ENCODE measurements at places on chromosomes 16 and 17.

- DNase-seq = no peak
Observed at GRCh38 chr17:3610523-3610922, 1.3 kb upstream of the TRPV1 start.

DNA sequence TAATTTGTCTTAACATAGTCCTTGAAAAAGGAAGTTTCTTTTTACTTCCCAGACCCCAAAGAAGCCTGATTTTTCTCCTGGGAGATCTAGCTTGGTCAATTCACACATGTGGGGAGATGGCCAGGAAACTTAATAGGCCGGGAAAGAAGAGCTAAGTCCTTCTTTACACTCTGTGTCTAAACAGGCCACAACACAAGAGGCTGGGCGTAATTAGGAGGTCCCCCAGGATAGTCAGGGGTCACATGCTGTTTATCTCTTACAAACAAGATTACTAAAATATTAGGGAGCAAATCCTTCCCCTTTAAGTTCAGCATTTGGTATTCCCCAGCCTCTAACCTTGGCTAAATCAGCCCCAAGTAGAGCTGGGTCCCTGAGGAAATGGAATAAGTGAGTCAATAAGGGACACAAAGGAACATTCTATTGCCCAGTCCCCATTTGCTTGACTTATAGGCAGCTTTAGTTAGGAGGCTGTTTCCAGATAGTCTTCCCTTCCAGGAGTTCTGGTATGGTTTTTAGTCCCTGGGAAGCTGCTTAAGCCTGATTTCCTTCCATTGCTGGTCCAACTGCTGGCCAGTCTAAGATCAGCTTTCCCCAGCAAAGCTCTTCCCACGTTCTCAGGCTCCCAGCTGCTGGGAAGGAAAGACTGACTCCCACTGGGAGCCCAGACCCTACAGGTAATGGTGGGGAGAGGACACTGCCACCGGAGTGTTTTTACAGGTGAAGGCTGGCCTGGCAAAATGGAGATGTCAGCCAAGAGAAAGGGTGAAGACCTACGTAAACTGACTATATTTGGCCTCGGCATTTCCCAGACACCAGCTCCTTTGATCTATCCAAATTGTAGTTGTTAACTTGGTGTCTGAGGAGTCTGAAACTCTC is 14.1 kb upstream of the HOXB9 start:
- DNase-seq = no peak

- no peak for DNase-seq
Observed at GRCh38 chr17:15154618-15155017, 110.5 kb downstream of the PMP22 start.

- no peak for DNase-seq
Observed at GRCh38 chr17:54906683-54907082, 6.0 kb downstream of the TOM1L1 start.

DNA sequence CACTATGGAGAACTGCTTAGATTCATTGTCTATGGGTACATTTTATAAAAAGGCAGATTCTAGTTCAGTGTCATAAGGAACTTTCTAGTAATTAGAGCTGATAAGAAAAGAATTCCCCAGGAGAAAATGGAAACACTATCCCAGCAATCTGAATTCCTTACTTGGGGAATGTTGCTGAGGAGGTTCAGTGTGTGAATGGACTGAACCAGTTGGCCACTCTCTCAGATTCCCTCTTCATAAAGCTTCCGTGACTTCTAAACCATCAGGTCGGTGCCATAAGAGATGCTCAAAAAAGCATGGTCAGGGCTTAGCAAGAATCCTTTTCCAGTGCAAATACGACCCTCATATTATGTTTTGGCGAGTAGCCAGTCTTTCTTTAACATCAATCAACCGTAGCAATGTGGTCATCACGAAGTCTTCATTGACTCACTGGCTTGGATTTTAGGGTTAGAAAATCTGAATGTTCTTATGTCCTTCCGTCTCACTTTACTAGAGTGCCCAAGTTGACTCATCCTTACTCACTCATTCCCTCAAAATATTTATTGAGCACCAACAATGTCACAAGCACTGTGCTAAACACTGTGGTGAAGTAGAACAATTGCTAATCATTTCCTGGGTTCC is 102.7 kb upstream of the HLF start:
- no peak for DNase-seq

DNA sequence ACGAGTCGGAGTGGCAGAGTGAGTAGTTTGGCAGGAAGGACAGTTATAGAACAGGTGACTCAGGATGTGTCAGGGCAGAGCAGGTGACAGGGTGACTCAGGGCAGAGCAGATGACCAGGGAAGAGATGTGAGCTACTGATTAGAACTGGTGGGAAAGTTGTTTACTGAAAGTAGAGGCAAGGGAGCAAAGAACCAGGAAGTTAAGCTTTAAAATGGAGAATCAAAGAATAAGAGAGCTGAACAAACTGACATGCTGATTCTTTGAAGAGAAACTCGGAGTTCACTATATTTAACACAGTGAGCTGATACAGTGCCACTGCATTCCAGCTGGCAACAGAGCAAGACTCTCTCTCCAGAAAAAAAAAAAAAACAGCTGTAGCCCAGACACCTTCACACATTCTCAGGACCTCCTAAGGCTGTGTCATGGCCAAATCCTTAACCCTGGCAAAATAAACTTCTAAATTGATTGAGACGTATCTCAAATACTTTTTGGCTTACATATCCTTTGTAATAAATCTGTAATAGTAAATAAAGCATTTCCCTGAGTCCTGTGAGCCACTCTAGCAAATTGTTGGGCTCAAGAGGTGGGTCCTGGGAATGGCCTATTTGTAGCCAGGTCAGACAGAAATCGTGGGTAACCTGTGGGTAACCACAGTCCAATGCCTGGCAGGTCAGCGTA is 12.3 kb upstream of the UBE2I start:
- DNase-seq = no peak

DNA sequence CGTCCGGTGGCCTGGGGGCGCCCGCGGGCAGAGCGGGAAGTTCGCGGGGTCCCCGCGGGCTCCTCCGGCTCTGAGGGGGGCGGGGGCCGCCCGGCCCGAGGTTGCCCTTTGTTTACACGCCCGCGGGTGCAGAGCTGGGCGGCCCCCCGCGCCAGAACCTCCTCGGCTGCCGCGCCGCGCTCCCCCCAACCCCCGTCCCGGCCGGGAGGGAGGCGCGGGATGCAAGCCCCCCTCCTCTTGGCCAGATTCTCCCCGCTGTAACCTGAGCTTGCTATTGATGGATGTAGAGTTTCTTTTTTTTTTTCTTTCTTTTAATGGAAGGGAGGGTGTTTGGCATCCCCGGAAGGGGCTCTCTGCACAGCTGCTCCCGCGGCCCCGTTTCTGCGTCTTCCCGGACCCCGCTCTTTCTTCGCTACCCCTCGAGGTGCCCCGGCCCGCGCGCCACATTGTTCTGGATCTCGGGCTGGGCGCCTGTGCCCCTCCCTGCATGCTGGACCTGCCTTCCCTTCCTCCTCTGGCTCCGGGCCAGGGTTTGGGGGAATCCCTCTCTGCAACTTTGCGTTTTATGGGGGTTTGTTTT is 646 bp downstream of the CBX2 start:
- DNase-seq = peak; percentile 29

DNA sequence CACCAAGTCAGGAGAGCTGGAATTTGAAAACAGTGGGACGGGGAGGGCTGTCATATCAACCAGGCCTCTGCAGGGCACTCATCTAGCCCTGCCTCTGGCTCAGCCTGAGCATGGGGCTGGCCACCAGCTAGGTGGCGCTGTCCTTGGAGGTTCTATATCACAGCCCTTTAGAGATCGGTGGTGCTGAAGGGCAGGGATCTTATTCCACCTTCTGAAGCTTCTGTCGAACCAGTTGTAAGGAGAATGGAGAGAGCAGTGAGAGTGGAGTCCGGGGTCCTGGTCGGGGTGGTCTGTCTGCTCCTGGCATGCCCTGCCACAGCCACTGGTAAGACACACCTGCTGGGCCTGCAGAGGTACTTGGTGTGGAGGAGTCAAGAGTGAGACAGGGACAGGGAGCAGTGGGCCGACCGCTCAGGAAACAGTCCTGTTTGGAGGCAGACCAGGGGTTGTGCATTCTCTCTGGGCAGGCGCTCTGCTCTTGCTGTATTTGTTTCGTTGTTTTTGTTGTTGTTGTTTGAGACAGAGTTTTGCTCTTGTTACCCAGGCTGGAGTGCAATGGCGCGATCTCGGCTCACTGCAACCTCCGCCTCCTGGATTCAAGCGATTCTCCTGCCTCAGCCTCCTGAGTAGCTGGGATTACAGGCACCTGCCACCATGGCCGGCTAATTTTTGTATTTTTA is at the start of gene CES3:
TSS of gene CES3 (plus strand) at position 202 of the 680 bp plus-strand sequence. CDS start at position 244, 42 bp downstream.
- peak; percentile 71 for DNase-seq

- no peak for DNase-seq
Observed at GRCh38 chr16:17780181-17780580, 309.4 kb upstream of the XYLT1 start.

- no peak for DNase-seq
Observed at GRCh38 chr17:409308-409847, 56.8 kb upstream of the RPH3AL start.

DNA sequence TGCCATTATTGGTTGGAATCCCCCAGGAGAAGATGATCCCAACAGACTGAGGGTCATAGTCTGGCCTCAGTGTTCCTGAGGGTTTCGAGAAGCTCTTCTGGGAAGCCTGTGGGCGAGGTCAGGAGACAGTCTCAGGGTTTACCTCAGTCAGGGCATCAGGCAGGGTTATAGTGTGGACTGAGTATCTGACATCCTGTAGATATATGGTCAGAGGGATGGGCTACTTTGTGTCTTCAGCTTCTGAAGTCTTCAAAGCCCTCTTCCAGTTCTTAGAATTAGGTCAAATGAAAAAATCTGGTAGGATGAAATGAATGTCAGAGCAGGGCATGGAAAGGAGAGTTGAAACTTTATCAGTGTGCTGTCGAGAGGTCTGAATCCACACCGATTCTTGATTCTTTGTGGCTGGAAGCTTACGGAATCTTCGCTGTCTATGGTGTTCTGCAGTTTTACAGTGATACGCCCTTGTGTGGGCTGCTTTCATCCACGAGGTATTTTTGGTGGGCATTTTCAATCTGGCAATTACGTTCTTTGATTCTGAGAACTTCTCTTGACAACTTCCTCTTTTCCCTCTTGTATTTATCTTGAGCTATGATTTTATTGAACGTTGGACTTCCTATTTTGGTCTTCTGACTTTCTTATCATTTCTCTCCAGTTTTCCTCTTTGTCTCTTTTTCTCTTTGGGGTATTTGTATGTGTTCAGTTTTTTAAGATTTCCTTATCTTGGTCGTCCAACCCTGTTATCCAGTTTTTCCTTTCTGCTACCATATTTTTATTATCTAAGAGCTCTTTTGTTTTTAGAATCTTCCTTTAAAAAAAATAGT is 30.4 kb downstream of the BPTF start:
- no peak for DNase-seq

GRCh38 chr17:28746611-28747050 is 2.8 kb downstream of the TRAF4 start:
- no peak for DNase-seq

GRCh38 chr17:62653826-62654761 is 26.6 kb downstream of the MRC2 start:
- peak; percentile 32 for DNase-seq

DNA sequence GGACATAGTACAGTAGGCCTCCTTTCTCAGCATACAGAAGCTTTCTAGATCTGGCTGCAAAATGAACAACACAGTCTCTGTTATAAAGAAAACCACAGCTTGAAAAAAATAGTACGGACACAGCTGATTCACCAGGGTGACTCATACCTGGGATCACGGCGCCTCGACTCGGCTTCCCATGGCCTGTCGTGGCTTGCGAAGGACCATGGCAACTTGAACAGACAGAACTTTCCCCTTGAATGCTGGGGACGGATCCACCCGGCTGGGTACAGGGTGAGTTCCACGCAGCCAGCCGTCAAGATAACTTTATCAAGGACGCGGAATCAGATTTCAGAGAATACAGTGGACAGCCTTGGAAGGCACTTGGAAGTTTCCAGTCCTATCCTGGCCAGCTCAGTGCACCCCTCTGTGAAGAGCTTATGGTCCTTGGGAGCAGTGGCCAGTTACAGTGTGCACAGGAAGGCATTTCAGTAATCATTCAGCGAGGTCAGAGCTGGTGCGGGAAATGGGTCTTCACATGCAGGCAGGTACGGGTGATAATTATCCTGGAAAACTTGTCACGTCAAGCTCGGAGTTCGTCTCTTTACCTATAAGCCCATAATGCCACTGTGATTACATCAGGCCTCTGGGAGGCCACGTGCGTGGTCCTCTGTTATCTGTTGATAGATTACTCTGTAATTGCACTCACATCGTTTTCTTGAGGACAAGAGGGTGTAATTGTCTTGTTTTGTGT is 57.9 kb upstream of the MAF start:
- no peak for DNase-seq

DNA sequence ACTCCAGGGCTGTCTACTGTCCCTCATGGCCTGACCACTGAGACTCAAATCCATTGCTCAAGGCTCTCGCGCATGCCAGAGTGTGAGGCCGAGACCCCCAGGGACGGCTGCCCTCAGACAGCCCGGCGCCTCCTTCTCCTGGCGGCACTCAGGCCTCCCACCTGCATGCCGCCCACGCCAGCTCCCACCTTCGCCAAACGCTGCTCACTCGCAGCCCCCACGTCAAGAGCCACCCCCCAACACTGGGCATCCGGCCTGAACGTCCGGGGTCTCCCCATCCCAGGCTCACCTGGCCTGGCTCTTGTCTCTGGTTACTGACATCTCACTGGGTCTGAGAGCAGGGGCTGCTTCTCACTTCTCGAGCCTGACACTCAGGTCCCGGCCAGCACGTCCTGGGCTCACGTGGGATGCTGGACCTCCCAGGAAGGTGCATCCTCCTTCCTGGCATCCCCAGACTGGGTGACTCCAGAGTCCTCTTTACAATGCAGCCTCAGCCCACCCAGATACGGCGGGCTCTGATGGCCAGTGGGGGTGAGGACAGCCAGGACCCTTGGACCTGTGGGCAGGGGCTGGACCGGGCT is 12.2 kb upstream of the CACNA1H start:
- no peak for DNase-seq

GRCh38 chr16:53829186-53829747 is 125.3 kb downstream of the FTO start:
- no peak for DNase-seq

DNA sequence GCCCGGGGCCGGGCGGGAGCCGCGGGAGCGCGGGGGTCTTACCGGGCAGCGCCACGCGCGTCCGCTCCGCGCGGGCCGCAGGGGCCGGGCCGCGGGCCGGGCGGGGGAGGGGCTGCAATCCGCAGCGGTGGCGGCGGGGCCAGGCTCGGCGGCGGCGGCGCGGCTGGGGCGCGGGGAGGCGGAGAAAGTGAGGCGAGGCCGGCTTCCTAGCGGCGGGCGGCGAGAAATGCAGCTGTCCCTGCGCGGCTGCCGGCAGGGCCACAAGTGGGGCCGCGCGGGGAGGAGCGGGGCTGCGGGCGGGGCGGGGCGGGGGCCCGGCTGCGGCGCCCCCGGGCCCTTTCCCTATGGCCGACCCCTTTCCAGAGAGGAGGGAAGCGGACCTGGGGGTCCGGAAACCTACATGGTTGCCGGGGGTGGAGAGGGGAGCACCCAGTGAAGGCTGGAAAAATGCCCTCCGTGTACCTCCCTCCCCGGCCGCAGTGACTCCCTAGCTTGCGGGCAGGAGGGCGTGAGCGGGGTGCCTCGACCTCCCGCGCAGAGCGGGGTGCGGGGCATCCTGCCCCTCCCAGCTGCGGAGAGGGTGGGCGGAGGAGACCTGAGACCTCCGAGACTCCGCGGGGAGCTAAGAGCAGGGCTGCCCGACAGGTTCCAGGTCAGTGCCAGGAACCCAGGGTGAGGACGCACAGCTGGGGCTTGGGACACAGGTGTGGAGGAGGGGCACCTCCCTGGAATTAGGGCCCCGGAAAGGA is at the start of gene CUEDC1:
TSS of gene CUEDC1 (minus strand) at position 230 of the 749 bp plus-strand sequence. CDS start 69,848 bp downstream, outside the sequence.
- DNase-seq = peak; percentile 79

- no peak for DNase-seq
Observed at GRCh38 chr17:21351366-21352065, 24.6 kb upstream of the KCNJ12 start.
